Brain pericyte (primary cell): ENCODE measurements at places on chromosomes 6 and 20.
A peak's percentile ranks its signal among the peaks of the same experiment; 100 is the strongest.

DNA sequence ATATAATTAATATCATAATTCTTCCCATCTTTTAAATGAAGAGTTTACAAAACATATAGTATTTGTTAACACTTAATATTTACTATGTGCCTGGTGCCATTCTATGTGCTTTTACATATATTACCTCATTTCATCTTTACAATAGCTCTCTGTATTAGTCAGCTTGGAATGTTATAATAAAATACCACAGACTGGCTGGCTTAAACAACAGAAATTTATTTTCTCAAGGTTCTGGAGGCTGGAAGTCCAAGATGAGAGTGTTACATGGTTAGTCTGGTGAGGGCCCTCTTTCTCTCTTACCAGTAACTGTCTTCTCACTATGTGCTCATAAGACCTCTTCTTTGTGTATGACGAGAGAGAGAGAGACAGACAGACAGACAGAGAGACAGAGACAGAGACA, 110.2 kb downstream of the NKAIN2 start:
- DNase-seq: no peak

- peak; percentile 60 for DNase-seq
Observed at GRCh38 chr6:112780498-112781096, 433.5 kb downstream of the RFPL4B start.

DNA sequence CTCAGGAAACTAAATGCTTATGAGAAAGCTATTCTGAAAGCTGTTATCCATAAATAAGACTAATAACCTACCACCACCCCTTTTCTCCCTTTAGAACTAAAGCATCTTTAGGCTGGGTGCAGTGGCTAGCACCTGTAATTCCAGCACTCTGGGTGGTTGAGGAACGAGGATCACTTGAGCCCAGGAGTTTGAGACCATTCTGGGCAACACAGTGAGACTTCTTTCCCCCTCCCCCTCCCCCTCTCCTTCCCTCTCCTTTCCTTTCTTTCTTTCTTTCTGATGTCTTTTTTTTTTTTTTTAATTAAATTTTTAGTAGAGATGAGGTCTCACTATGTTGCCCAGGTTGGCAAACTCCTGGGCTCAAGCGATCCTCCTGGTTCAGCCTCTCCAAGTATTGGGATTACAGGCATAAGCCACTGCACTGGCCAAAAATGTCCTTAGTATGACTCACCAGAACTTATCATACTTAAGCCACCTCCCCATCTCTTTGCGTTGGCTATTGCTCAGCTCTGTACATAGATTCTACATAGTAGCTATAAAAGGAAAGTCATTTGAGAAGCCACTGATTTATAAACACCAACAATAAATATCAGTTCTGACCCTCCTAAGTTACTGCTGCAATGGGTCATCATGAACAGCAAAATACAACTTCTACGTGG, 54.8 kb upstream of the SPDEF start:
- no peak for DNase-seq

DNA sequence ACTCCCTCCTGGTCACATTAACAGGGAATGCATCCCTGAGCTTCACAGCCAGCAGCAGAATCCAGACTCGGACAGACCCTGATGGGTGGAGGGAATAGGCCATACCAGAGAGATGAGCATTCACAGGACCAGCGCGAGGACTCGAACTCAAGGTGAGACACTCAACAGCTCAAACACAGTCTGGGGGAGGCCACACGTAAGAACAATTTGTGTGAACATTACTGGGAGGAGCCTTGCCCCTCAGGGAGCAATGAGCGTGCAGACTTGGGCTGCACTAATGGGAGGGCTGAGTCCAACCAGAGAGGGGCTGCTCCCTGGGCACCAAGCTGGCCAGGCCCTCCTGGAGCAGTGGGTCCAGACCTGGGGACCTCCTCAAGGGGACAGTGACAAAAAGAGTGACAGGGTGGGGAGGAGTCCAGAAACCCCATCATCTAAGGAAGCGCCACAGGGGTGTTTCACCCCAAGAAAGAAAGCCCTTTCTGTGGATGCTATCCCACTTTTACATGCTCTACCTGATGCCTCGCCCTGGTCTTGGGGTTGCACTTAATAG, 118.4 kb downstream of the MRPL14 start:
- no peak for DNase-seq

DNA sequence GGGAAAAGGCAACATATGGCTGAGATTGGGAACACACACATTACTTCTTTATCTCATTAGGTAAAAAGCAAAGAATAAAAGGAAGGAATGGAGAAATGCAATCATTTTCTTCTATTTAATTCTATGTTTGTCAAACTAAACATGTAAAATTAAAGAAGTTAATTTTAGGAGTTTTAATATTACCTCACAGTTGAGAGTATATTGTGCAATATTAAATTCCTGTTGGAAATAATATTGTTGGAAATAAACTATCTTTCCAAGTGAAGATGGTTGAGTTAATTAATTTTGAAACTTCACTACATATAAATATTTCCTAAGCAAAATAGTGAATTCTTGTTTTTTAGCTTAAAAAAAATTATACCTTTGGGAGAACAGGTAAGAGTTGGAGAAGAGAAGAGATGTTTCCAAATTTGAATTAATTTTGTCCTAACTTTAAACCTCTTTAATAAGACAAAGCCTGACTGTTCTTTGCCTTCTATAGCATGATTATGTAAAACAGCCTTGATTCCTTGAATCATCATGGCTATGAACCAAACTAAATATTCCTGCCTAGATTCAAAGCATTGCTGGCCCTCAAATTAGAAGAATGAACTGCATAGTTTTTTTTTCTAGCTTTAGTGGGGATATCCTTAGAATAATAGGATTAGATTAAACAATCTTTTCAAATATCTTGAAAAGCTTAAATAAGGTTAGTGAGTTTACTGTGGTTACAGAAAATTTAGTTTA, 1349.1 kb upstream of the ADGRB3 start:
- no peak for DNase-seq

DNA sequence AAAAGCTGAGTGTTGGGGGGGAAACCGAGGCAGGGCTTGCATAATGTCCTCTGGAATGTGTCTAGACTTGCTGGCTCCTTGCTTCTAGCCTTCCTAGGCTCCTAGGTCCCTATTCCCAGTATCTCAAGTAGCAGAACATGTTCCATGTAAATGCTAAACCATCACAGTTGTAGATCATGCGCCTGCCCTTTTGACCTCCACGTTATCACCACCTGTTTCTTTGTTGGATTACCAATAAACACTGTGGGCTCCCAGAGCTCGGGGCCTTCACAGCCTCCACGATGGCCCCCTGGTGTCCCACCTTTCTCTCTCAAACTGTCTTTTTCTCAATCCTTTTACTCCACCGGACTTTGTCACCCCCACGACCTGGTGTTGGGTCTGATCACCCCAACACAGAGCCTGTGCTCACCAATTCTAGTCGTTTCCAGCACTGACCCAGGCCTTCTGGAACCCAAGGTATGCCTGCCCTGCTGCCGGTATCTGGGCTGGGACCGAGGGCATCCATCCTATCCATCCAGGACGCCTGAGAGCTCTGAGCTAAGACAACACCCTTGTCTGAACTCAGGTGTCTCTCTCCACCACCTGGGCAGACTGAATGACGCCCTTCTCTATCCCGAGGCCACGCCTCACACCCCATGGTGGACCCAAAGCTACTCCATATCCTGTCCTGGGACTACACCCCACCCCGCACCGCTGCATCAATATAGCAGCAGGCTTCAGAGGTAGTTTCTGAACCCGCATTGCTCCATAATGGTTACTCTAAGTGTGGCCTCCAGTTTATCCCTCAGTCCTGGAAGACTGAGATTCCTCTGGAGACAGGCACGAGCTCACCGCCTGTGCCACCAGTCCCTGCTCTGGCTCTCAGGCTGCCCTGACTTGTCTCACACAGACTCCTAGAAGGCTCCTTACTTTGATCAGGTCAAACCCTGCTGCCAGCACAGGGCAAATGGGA, 9.3 kb upstream of the PRR18 start:
- no peak for DNase-seq

- no peak for DNase-seq
Observed at GRCh38 chr20:18258126-18258860, 30.0 kb upstream of the ZNF133 start.

DNA sequence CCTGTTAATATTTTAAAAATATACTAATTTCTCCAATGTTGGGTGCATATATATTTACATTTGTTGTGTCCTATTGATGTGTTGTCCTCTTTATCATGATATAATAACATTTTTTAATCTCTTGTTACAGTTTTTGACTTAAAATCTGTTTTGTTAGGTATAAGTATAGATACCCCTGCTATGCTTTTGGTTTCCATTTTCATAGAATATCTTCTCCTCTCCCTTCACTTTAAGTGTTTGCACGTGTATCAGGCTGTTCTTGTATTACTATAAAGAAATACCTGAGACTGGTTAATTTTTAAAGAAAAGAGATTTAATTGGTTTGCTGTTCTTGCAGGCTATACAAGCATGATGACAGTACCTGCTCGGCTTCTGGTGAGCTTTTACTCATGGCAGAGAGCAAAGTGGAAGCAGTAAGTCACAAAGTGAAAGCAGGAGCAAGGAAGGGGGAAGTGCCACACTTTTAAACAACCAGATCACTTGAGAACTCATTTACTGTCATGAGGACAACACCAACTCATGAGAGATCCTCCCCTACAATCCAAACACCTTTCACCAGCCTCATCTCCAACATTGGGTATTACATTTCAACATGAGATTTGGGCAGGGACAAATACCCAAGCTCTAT, 340.5 kb upstream of the SYNCRIP start:
- no peak for DNase-seq

- DNase-seq: no peak
Observed at GRCh38 chr6:15804164-15805154, 141.6 kb upstream of the DTNBP1 start.

DNA sequence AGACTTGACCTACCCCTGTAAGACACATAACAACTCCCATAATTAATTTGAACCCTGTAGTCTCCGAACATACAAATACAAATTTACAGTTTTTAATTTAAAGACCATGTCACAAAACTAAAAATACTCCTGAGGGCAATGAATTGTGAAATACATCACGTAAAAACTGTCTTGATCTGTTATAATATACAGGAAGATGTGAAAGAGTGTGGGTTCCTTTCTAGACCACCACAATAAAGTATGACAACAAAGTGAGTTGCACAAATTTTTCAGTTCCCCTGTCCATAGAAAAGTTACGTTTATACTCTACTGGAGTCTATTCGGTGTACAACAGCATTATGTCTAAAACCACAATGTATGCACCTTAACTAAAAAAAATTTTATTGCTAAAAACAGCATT, 11.0 kb upstream of the BLOC1S5 start:
- no peak for DNase-seq

- no peak for DNase-seq
Observed at GRCh38 chr6:134532694-134533624, 215.0 kb upstream of the SGK1 start.

DNA sequence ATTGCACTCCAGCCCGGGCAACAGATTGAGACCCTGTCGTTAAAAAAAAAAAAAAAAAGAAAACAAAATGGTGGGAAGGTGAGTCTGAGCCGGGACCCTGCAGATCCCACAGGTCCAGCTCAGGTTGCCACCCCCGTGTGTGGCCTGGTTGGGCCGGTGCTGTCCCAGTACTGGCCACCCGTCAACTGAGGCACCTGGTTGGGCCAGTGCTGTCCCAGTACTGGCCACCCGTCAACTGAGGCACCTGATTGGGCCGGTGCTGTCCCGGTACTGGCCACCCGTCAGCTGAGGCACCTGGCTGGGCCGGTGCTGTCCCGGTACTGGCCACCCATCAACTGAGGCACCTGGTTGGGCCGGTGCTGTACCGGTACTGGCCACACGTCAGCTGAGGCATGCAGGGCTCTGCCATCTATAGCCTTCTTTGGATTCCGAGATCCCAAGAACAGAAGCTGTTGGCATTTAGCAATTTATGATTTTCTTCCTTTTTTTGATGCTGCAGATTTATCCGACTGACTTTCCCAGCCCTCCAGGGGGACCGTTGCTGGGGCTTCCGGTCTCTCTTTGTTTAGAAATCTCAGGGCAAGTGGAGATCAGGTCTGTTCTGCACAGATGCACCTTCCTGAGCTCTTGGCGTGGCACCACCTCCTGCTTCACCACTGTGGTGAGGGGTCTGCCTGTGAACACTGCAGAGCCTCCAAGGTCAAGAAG, 113.8 kb downstream of the SYCP2 start:
- no peak for DNase-seq

DNA sequence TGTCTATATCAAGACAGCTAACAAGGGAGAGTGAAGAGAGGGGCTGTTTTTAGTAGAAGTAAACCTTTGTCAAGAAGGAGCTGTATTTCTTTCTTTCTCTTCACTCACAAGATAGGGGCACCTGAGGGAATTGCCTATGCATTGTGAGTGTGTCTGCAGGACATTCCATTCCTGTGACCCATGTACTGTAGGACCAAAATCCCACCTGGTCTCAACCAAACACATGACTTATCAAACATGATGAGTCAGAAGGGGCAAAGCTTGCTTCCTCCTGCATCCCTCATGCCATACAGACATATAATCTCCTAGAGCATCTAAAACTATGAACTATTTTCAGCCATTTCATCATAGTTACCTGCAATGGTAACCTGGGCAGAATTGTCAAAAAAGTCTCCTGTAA, 21.8 kb downstream of the PKHD1 start:
- DNase-seq: no peak
